ENCODE measurements at places on chromosomes 3 and 15. TPM values are rescaled to one million over a fixed set of nuclear protein-coding genes. Genes with fewer than 3 reads are reported as not detected.

DNA sequence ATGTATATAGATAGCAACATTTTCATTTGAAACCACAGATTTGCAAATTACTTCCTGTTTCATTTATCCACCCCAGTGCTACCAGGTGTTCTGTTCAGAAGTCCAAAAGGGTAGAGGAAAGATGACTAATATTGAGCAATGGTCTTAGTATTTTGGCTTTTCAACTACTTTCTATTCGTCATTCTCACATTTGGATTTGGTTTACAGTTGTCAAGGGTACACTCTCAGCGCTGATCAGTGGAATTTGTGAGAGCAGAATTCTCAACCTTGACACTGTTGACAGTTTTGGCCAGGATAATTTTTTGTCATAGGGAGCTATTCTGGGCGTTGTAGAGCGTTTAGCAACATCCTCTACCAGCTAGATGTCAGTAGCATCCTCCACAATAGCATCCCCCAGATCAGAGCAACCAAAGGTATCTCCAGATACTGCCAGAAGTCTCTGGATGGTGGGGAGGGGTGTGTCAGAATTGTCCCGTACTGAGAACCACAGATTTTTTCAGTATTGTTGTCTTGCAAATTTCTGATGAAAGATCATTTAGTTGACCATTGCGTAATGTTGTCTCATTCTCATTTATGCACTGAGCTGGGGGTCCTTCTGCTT lies 4.2 kb downstream of the HMCES start:
- no peak overlapping the region for H3K27ac ChIP-seq
- peaks cover 35% of the 10 kb centered on the region for H3K36me3 ChIP-seq
- no peaks in the 10 kb centered on the region for H3K27me3 ChIP-seq
- H3K4me3 ChIP-seq: no peak overlapping the region
- H3K4me1 ChIP-seq: peaks cover 7% of the 10 kb centered on the region
- DNase-seq: no peak

GRCh38 chr3:58537412-58538301 lies 667 bp upstream of the ACOX2 start:
- DNase-seq: no peak
- no peaks in the 10 kb centered on the region for H3K27me3 ChIP-seq

DNA sequence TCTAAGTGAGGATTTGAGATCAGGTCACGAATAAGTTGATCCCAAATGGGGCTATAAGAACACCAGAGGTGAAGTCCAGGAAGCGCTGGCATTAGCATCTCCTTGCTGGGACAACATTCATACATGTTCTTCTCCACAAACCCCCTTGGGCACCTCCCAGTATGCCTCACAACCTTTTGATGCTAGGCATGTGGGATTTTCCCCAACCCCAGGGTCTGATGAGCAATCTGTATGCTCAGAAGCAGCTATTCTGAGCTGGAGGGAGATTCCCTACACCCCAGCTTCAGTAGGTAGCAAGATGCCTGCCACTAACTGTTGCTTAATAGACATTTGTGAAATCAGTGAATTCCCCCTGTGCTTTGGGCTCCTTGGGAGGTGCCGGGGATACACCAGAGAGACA lies 32.2 kb downstream of the SLC6A11 start:
- no peak overlapping the region for H3K4me3 ChIP-seq
- no peaks in the 10 kb centered on the region for H3K27me3 ChIP-seq
- DNase-seq: no peak
- H3K4me1 ChIP-seq: no peaks in the 10 kb centered on the region
- no peak overlapping the region for H3K27ac ChIP-seq

GRCh38 chr15:70535071-70535954 lies 228.0 kb downstream of the UACA start:
- H3K27me3 ChIP-seq: peaks cover 11% of the 10 kb centered on the region
- peak; percentile 46 for DNase-seq
- H3K36me3 ChIP-seq: no peaks in the 10 kb centered on the region
- H3K4me3 ChIP-seq: no peak overlapping the region
- H3K4me1 ChIP-seq: peaks cover 10% of the 10 kb centered on the region

- no peak overlapping the region for H3K4me3 ChIP-seq
- H3K27me3 ChIP-seq: no peaks in the 10 kb centered on the region
- no peak overlapping the region for H3K27ac ChIP-seq
- no peak for DNase-seq
- no peaks in the 10 kb centered on the region for H3K36me3 ChIP-seq
- no peaks in the 10 kb centered on the region for H3K4me1 ChIP-seq
Observed at GRCh38 chr3:163717377-163717776, 1360.9 kb downstream of the SI start.

DNA sequence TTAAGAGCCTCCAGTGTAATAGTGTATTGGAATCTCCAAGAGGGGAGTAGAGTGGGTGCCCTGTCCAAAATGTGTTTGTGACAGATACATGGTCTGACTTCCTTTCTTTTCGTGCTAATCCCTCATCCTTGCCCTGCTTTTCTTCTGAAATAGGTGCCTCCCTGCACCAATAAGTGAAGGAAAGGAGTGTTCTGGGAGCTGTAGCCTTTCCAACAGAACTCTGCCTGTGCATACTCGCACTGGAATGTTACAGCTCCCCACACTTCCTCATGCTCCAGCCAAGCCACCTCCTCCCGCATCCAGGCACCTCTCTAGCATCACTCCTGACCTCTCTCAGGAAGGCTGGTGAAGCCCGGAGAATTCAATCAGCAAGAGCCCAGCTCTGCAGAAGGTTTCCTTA lies 478.0 kb downstream of the GABRG3 start:
- no peaks in the 10 kb centered on the region for H3K4me1 ChIP-seq
- no peaks in the 10 kb centered on the region for H3K36me3 ChIP-seq
- peak; percentile 58 for DNase-seq
- H3K27me3 ChIP-seq: no peaks in the 10 kb centered on the region

DNA sequence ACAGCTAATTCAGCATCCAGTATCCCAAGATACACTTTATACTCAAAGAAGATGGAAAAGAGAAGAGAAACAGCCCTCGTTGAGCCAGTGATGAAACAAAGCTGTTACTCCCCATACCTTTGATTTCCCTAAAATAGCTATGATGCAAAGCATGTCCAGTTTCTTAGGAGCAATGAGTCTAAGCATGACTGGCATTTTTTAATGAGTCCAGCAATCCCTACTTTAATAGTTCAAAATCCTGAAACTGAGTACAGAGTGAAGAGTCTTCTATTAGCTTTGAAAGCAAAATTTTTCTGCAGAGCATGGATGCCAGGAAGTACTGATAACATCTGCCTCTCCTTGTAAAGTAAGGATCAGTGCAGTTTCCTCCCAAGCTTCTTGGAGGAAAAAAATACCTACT lies 302.7 kb downstream of the IL5RA start:
- H3K27ac ChIP-seq: no peak overlapping the region
- no peaks in the 10 kb centered on the region for H3K36me3 ChIP-seq
- no peaks in the 10 kb centered on the region for H3K4me1 ChIP-seq
- H3K27me3 ChIP-seq: peaks cover 16% of the 10 kb centered on the region
- H3K4me3 ChIP-seq: no peak overlapping the region
- no peak for DNase-seq

DNA sequence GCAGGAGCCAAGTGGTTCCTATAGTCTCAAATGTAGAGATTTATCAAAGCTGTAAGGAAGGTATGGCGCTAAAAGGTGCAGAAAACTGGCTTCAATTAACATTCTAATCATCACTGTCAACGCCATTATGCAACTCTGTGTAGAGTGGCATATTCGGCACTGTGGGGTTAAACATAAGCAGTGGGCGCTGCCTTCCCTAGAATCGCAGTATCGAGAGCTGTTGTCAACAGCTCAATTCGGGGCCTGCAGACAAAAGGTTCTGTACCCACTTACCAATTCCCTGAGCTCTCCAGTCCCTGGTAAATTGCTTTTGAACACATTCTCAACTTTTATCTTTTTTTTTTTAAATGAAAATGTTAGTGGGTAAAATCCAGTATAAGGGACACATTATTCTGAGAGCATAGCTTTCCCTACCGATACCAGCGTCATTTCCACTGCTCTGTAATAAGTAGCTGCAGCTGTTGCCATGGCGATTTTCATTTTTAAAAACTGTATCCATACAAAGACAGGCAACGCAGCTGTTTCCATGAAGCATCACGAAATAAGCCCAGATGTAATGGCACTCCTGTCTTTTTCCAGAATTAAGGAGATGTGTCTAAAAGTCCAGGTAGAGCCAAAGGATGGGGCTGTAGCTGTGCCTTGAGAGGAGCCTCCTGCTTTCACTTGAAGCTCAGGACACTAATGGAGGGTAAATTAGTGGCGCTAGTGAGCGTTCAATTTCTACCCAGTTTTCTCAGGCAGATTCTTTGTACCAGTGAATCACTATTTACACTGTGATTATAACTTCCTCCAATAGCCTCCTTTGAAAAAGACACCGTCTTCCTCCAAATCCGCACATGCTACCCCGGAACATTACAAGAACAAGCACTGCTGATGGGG lies 250.3 kb downstream of the SLC9A9 start:
- peak overlapping the region; percentile 21 for H3K27ac ChIP-seq
- H3K4me3 ChIP-seq: no peak overlapping the region
- H3K4me1 ChIP-seq: peaks cover 7% of the 10 kb centered on the region
- no peak for DNase-seq

DNA sequence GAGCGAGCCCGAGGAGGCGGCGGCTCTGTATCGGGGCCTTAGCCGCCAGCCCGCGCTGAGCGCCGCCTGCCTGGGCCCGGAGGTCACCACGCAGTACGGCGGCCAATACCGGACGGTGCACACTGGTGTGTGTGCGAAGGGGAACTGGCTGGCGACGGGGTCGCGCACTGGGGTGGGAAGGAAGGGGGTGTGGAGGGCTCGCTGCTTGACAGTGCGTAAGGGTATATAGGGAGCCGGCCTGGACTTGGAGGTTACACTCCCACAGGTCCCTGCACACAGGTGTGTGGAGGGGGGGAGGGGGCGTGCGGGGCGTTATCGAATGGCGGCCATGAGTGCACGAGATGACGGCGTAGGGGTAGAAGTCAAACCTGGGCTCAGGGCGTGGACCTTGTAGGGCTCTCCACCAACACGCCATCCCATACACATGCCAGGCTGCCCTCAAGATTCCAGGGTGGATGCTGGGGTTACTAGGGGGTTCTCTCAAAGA lies 389 bp downstream of the APEH start:
- peaks cover 3% of the 10 kb centered on the region for H3K4me1 ChIP-seq
- no peak for DNase-seq
- no peak overlapping the region for H3K27ac ChIP-seq
- peak overlapping the region; percentile 82 for H3K4me3 ChIP-seq
- H3K27me3 ChIP-seq: no peaks in the 10 kb centered on the region

GRCh38 chr15:48898032-48898431 lies 20.1 kb downstream of the EID1 start:
- H3K4me1 ChIP-seq: no peaks in the 10 kb centered on the region
- no peak overlapping the region for H3K4me3 ChIP-seq
- no peaks in the 10 kb centered on the region for H3K27me3 ChIP-seq
- H3K36me3 ChIP-seq: no peaks in the 10 kb centered on the region
- DNase-seq: no peak
- peak overlapping the region; percentile 93 for H3K27ac ChIP-seq

DNA sequence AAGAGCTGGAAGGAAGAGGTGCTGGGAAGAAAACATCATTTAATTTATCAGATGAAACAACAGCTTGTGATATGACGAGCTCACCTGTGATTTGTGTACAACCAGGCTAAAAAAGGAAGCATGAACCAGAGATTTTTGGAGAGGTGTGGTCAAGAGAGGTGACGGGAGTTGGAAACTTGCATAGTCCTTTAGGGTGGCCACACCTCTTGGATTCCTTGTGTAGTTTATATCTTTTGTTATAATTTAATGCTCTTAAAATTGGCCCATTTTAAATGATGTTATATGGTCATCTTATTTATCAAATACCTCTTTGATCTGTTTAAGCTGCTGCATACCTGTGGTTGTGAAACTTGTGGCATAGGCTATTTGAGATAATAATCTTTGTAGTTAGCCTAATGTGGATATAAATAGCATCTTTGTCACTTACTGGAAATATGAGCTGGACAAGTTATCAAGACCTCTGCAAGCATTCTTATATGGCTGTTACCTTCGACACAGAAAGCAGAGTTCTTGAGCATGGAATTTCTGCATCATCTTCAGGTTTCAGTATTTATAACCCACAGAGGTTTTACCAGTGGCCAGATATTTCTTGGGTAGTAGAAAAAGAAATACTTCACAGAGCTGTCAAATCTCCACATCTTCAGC lies 49.1 kb downstream of the IL1RAP start:
- no peak for DNase-seq
- no peaks in the 10 kb centered on the region for H3K4me1 ChIP-seq
- H3K27ac ChIP-seq: no peak overlapping the region

DNA sequence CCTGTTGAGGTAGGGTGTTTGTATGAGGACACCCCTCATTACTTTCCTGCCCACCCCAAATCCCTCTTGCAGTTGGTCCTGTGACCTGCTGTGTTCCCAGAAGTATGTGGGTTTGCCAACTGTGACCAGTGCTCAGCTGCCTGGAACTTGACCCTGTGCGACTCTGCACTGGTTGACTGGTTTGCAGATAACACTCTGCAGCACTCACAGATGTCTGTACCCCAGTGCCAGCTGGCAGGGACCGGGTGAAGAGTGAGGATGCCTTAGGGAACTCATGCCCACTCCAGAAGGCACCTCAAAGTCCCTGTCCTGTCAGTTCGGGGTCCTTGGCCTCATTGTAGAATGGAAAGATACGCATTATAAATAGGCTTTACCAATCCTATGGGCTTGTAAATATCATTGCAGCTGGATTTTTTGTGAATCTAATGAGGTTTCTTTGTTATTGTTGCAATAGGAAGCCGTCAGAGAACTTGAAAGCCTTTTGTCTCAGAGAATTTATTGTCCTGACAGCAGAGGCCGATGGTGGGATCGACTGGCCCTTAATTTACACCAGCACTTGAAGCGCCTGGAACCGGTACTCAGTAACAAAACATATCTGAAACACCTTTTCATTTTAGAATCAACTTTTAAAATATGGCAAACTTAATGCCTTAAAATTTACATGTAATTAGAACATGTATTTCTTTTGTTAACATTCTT lies 18.2 kb downstream of the FAN1 start:
- H3K4me1 ChIP-seq: peaks cover 12% of the 10 kb centered on the region
- peak; percentile 61 for DNase-seq

DNA sequence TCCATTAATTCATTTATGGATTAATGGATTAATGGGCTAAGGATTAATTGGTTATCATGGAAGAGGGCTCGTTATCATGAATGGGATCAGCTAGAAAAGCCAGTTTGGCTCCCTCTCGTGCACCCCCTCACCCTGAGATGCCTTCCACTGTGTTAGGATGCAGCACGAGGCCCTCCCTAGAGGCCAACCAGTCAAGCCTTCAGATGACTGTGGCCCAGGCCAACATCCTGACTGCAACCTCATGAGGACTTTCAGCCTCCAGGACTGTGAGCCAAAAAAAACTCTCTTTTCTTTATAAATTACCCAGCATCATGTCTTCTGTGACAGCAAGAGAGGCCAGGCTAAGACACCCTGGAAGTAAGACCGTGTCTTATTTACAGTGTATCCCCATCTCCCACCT lies 9.0 kb downstream of the EFCAB12 start:
- H3K27ac ChIP-seq: no peak overlapping the region
- no peaks in the 10 kb centered on the region for H3K4me1 ChIP-seq
- no peaks in the 10 kb centered on the region for H3K27me3 ChIP-seq

- no peaks in the 10 kb centered on the region for H3K27me3 ChIP-seq
- H3K36me3 ChIP-seq: no peaks in the 10 kb centered on the region
- no peak overlapping the region for H3K27ac ChIP-seq
- DNase-seq: no peak
- H3K4me3 ChIP-seq: no peak overlapping the region
- H3K4me1 ChIP-seq: no peaks in the 10 kb centered on the region
Observed at GRCh38 chr3:181379278-181379677, 332.4 kb upstream of the SOX2 start.

Gene PRR20G
- total RNA-seq: not detected

Gene MCCC1
- total RNA-seq: 33.4 TPM

Gene STAB1
- total RNA-seq: 0.32 TPM

Gene ABCF3
- 57.6 TPM for total RNA-seq

Gene LRRC31
- total RNA-seq: not detected

Gene ANAPC13
- 31.3 TPM for total RNA-seq

Gene ACKR2
- total RNA-seq: 1.1 TPM

Gene PRICKLE2
- 8.2 TPM for total RNA-seq
